ENCODE measurements at places on chromosomes 11 and 22.
A peak's percentile ranks its signal among the peaks of the same experiment; 100 is the strongest.

DNA sequence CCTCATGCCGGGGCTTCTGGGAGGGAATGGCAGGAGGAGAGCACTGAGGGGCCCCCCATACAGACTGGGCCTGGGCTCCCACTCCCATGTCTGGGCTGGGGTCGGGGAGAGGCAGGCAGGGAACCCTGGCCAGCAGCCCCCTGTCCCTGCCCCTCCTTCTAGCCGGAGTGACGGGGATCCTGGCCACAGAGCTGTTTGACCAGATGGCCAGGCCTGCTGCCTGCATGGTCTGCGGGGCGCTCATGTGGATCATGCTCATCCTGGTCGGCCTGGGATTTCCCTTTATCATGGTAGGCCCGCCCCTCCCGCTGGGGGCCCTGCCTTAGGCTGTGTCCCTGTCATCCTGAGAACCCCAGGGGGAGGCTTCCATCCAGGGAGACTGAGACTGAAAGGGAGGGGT lies 10.0 kb upstream of the MIF start:
- peaks cover 3% of the 10 kb centered on the region for H3K4me1 ChIP-seq
- H3K27ac ChIP-seq, result no peak overlapping the region
- H3K36me3 ChIP-seq, result no peaks in the 10 kb centered on the region
- no peak for DNase-seq
- H3K27me3 ChIP-seq, result no peaks in the 10 kb centered on the region

GRCh38 chr11:47216121-47216798 lies 1.5 kb downstream of the DDB2 start:
- H3K4me3 ChIP-seq, result peak overlapping the region; percentile 70
- H3K27me3 ChIP-seq, result no peaks in the 10 kb centered on the region
- no peaks in the 10 kb centered on the region for H3K36me3 ChIP-seq
- peaks cover 9% of the 10 kb centered on the region for H3K4me1 ChIP-seq

- no peaks in the 10 kb centered on the region for H3K4me1 ChIP-seq
- no peak for DNase-seq
These were observed 226.7 kb upstream of the PDGFD start for GRCh38 chr11:104390651-104391050.

- H3K4me1 ChIP-seq, result peaks cover 10% of the 10 kb centered on the region
- no peak for DNase-seq
- H3K4me3 ChIP-seq, result no peak overlapping the region
- no peaks in the 10 kb centered on the region for H3K27me3 ChIP-seq
These were observed 45.3 kb upstream of the SMIM38 start for GRCh38 chr11:69110451-69110850.

GRCh38 chr11:3380706-3381545 lies 2.0 kb upstream of the ZNF195 start:
- no peak for DNase-seq
- H3K4me3 ChIP-seq, result no peak overlapping the region
- H3K27ac ChIP-seq, result no peak overlapping the region
- no peaks in the 10 kb centered on the region for H3K27me3 ChIP-seq
- H3K4me1 ChIP-seq, result peaks cover 4% of the 10 kb centered on the region

DNA sequence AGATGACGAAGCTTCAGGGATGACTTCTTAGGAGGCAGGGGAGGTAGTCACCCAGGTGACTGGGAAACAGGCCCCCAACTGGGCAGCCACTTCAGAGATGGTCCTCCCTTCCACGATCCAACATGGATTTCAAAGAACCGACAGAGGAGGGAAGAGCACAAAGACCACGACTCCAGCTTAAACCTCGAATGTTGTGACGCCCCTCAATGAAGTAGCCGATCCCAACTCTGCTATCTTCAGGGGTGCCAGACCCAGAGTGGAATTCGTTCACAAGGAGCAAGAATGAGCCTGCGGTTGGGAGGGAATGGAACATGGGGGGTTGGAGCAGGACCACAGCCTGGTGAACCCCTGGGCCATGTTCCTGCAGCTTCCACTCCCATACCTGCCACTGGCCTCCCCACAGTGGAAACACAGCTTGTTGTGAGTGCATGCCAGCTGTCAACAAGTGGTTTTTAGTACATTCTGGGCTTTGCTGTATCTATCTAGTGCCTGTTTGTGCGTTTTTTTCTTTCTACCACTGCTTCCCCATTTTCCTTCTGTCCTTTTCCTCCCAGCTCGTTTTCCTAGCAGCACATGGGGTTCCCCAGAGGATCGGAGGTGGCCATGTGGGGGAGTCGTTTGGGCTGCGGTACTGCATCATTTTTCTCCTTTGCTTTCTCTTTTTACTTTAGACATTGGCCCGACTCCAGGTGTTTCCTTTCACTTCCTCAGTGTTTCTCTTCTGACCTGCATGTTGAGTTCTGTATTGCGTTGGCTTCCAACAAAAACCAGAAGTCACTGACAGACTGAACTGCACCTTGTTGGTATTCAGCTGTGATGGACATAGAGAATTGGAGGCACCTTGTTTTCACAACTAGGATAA lies 65.8 kb downstream of the MORC2 start:
- H3K27ac ChIP-seq, result no peak overlapping the region
- H3K36me3 ChIP-seq, result no peaks in the 10 kb centered on the region
- H3K4me1 ChIP-seq, result no peaks in the 10 kb centered on the region
- no peak overlapping the region for H3K4me3 ChIP-seq
- no peaks in the 10 kb centered on the region for H3K27me3 ChIP-seq
- DNase-seq, result no peak

DNA sequence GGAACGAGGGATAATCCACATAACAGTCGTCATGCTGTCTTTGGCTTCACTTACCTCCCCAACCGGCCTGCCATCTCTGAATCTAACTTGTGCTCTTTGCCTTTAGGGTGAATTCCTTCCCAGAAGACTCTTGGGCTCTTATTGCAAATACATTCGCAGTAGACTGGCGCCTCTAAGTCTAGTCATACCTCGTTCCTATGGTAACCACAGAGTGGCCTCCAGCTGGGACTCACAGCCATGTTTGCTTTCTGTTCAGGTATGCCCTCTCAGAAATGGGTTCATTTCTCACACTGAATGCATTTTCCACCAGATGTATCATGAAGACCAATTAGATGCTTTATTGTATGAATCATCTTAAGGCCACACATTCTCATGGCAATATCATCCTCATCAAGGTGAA lies 112.7 kb downstream of the FAR1 start:
- no peak for DNase-seq
- no peak overlapping the region for H3K27ac ChIP-seq
- peaks cover 5% of the 10 kb centered on the region for H3K4me1 ChIP-seq
- H3K36me3 ChIP-seq, result no peaks in the 10 kb centered on the region
- no peak overlapping the region for H3K4me3 ChIP-seq

DNA sequence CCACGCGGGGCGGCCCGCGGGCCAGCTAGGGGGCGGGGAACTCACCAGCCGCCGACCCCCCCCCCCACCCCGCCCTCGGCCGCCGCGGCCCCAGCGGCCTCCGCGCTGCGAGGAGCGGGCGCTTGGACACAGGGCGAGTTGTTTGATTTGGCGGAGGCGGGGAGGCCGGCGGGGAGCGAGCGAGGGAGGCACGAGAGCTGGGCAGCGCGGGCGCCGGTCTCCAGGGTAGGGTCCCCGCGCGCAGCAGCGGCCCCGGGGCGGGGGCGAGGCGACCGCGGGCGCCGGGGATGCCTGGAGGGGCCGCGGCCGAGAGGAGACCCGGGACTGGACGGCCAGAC lies 64.4 kb downstream of the NAV2 start:
- no peak overlapping the region for H3K4me3 ChIP-seq
- H3K4me1 ChIP-seq, result no peaks in the 10 kb centered on the region
- DNase-seq, result no peak
- H3K27ac ChIP-seq, result no peak overlapping the region

- no peaks in the 10 kb centered on the region for H3K4me1 ChIP-seq
- H3K36me3 ChIP-seq, result no peaks in the 10 kb centered on the region
- no peak overlapping the region for H3K4me3 ChIP-seq
These were observed 3.1 kb downstream of the GAB2 start for GRCh38 chr11:78414321-78415051.

DNA sequence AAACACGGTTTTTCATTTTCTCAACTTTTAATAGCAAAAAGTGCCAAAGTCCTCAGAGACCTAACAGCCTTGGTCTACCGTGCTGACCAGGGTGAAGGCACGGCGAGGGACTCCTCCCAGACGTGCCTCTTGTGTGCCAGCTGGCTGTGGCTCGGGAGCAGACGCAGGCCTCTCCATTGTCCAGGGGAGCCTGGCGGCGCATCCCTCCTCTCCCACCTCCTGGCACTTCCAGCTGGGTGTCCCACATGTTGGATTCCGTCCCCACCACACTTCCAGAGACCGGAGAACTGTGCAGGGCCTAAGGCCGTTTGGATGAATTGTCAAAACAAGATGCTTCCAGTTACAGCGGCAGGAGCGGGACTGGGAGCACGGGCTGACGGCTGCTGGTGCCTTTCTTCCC lies 11.6 kb downstream of the CDPF1 start:
- 0 out of 2 replicates have a peak, but pooled peaks cover 2% of the 10 kb centered on the region for H3K36me3 ChIP-seq
- H3K27ac ChIP-seq, result no peak overlapping the region
- no peak for DNase-seq
- H3K4me1 ChIP-seq, result peaks cover 3% of the 10 kb centered on the region
- H3K27me3 ChIP-seq, result no peaks in the 10 kb centered on the region
- H3K4me3 ChIP-seq, result no peak overlapping the region

DNA sequence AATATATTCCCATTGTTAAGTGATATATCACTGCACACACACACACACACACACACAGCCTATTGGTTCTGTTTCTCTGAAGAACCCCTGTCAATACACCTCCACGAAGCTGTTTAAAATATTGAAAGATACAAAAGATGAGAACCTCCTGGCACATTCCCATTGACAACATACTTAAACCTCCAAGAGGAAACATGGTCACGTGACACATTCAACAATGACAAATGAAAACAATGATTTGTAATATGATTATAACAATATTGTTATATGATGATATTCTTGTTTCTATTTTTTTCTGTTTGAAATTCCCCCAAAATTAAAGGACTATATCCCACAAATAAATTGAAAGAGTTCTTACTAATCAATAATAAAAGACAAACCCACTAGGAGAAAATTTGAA lies 1344.9 kb downstream of the BRD1 start:
- no peak overlapping the region for H3K27ac ChIP-seq
- no peak overlapping the region for H3K4me3 ChIP-seq
- no peak for DNase-seq
- no peaks in the 10 kb centered on the region for H3K36me3 ChIP-seq
- peaks cover 7% of the 10 kb centered on the region for H3K27me3 ChIP-seq

DNA sequence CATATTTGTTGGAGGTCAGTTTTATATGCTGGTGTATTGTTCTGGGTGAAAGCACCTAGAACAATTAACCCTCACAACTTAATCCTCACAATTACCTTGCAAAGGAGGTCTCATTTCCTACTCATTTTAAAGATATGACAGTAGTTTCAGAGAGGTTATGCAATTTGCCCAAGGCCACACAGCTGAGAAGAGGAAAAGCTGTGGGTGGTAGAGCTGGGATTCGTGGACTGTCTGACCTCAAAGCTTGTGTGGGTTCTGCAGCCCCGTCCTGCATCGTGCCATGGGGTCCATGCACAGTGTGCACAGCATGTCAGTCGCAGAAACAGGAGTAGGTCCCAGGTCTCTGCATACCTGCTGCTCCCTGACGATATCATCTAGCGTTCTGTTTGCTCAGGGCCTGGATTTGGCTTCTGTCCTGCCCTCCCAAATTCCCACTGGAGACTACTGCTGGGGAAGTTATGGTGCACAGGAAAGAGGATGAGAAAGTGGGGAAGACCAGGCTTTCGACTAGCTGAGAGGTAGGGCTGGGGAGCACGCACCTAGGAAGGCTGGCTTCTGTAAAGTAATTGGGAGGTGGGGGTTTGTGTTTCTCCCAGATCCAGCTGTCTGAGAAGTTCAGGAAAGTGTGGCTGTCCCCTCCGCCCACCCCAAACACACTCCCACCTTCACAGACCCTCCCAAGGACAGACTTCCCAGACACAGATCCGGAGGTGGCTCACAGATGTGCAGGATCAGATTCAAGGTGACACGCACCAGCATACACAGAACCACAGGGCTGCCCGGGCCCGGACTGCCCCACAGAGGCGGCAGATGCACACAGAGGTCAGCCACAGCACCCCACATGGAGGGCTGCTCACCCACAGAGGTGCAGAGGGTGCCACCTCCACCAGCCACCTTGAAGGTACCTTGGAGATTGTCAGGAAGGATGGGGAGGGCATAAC lies 2.0 kb downstream of the BACE1 start:
- H3K4me3 ChIP-seq, result no peak overlapping the region
- DNase-seq, result no peak
- H3K27me3 ChIP-seq, result no peaks in the 10 kb centered on the region
- H3K36me3 ChIP-seq, result no peaks in the 10 kb centered on the region

Measured in SJCRH30 (cell line).